Hippocampal formation (tissue), 2 donors: ENCODE measurements at places on chromosomes 3 and 15.

GRCh38 chr3:12246497-12247163, 42.2 kb upstream of the PPARG start:
- no peak for DNase-seq

DNA sequence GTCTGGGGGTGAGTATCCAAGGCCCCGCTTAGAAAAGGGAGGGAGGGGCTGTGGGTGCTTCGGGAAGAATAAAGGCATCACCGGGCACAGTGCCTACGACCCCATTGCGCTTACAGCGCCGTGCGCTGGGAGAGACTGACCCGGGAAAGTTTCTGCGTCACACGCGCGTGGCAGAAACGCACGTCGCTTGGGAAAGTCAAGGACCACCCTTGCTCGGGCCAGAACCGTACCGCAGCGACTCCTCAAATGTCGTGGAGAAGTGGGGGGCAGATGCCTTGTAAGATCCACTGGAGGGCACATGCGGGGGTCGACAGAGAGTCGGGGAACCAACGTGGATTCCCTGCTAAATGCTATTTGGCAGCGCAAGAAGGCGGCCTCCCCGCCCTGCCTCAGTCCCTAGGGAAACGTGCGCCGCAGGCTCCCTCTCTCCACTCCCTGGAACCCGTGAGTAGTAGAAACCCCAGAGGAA, 2.4 kb downstream of the ADAMTS9 start:
- DNase-seq: no peak

GRCh38 chr15:61198722-61199121, 30.4 kb downstream of the RORA start:
- no peak for DNase-seq

DNA sequence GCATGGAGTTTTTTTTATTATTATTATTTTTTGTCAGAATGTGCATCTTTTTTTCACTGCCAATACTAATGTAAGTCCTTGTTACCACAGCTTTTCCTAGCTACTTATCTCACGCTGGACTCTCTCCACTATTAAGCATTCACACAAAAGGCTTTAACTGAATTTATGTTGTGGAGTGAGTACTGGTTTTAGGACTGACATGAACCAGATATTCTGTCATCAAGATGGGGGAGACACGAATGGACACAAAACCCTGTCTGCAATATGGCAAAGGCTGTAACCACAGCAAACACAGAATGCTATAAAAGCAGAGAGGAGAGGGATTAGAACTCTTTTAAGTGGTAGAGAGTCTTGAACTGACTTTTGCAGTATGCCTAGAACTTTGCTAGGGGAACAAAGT, 592.2 kb upstream of the TBL1XR1 start:
- DNase-seq: no peak

DNA sequence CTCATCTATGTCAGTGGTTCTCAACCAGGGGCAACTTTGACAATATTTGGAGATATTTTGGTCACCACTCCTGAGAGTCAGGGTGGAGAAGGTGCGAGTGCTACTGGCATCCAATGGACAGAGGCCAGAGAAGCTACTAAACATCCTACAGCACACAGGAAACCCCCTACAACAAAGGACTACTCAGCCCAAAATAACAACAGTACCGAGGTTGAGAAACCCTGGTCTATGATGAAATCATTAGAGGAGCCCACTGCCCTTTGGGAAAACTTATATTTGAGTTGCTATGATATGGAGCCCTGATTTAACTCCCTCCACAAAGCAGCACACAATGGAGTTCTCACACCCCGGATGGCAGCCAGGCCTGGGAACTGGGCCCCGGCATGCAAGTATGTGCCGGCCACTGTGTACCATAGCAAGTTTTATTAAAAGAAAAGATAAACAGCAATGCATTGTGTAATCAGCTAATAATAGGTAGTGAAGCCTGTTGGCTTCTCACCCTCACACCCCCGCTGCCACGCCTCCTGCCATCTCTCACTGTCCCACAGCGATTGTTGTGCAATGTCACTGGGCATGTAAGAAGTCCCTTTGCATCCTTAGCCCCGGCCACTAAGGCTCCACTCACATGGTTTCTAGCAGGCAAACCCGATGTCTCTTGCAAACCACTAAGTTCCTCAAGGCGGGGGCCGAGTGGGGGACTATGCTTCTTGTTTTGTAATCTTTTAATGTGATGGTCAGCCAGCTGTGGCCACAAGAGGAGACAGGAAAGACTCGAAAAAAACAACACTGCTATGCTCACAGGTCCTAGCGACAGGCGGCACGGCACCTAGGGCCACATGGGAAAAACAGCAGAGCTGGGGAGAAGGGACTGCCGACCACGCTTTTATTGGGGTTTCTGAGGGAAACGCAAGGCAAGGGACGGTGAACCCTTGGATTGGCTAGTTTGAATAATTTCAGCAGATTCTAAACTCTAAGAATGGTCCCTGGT, 110.0 kb downstream of the AQP9 start:
- DNase-seq: peak; percentile 44

- DNase-seq: no peak
Observed at GRCh38 chr15:93341164-93341563, 252.2 kb upstream of the RGMA start.

GRCh38 chr3:183697610-183698317, at the start of gene YEATS2:
YEATS2 (plus strand) TSS chr3:183697797; CDS start chr3:183715163, 17,366 bp downstream.
- DNase-seq: peak; percentile 57

DNA sequence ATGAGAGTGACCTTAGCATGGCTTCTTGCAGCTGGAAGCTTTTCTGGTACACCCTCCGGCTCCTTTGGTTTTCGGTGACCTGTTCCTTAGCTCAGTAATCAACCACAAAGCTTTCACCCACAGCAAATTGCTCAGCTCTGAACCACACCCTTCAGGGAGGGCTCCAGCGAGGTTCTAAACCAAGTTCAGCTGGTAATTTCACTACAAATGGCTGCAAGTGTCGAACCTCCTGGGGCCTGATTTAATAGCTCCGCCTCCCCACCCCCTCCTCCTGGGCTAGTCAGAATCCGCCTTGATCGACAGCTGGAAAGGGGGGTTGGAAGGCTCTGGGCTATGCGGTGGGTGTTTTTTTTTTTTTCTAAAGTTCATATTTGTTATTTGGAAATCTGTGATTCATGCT, 150.9 kb upstream of the MCTP2 start:
- no peak for DNase-seq

DNA sequence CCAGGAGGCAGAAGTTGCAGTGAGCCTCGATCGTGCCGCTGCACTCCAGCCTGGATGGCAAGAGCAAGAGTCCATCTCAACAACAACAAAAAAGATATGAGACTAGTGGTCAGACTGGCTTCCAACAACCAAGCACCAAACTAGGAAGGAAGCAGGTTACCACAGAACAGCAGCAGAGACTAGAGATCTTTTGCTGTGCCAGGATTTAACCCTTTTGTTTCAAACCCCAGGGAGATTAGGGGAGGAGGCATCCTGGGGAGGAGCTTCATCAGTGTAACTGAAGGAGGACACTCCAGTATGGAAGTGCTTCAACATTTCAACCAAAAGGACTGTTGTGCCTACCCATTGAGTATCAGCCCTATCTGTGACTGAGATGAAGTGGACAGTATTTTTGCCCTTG, 240.3 kb downstream of the ZIC1 start:
- no peak for DNase-seq

DNA sequence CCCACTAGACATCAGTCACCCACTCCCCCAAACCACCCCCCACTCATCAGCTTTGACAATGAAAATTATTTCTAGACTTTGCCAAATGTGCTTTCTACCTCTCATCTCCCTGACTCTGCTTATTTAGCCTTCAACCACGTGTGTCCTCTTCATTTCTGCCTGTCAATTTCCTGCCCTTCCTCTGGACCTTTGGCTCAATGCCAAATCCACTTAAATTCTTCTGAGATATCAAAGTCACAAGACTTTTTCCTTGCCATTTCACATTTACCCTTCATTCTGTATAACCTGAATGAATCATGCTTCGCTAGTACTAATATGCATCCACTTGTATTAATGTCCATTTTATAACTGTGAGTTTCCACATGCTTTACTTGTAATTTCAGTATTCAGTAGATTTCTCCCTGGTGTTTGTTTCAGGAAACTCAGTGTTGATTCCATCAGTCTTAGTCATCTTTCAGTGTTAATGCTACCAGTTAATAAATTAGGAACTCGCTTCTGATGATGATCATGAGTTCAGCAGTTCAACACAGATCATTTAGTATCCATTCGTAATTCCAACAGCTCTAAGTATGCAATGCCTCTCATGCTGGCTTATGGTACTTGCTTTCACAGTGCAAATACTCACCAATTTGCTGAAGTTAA, 128.2 kb upstream of the OSTN start:
- no peak for DNase-seq

- no peak for DNase-seq
Observed at GRCh38 chr3:107325446-107325845, 51.8 kb upstream of the CCDC54 start.

DNA sequence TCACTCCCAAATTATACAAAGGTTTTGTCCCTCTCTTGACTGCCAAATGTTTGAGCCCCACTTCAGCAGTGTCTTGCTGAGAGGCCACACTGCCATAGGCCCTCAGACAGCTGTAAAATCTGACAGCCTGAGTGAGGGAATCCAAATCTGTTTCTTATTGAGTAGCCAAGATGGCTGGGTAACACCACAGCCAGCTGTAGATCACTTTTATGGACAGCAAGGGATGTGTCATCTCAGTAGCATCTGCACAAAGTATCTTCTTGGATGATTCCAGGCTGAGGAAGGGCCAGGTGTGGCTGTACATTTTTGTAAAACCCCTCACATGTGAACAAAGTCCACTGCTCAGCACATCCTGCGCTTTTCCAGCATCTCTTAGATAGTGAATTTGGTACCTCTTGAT, 237.0 kb upstream of the LRTM1 start:
- no peak for DNase-seq

DNA sequence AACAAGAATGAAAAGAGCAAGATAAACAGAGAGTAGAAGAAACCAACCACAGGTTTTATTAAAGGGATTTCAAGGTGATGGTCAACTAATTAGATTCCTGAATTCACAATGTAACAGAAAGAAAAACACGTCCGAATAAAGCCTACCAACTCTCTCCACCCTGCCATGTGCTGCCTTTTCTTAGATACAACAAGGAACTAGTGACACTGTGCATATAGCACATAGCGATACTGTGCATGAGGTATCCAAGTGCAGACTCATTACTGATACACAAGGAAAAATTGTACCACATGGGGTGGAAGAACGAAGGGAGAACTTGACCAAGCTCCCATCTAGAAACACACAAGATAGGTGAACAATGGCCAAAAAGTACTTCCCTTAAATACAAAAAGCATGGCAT, 154.6 kb downstream of the MAGI1 start:
- no peak for DNase-seq

GRCh38 chr3:31275038-31275572, 257.6 kb upstream of the STT3B start:
- no peak for DNase-seq

DNA sequence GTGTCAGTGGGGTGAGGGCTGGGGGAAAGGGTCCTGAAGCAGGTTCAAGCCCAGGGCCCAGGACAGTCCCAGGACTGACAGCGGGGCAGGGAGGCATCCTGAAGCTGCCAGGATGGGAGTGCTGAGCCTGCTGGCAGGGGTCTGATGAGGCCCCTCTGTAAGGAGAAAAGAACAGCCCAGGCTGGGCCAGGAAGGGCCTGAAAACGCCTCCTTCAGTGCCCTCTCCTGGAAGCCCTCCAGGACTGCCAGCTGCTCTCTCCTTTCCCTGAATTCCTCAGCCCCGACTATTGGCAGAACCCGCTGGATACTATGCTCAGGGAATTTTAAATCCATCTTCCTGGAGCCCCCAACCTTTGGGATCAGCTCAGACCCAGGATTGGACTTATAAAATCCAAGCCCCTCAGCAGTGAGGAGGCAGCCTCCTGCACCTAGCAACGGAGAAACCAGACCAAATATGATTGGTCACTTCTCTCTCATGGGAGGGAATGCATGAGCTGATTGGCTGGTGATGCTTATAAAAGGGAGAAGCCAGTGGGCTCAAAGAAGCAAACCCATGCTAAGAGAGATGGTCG, 203.5 kb upstream of the LINGO1 start:
- DNase-seq: no peak

- DNase-seq: no peak
Observed at GRCh38 chr15:101237251-101237650, 14.6 kb downstream of the CHSY1 start.

DNA sequence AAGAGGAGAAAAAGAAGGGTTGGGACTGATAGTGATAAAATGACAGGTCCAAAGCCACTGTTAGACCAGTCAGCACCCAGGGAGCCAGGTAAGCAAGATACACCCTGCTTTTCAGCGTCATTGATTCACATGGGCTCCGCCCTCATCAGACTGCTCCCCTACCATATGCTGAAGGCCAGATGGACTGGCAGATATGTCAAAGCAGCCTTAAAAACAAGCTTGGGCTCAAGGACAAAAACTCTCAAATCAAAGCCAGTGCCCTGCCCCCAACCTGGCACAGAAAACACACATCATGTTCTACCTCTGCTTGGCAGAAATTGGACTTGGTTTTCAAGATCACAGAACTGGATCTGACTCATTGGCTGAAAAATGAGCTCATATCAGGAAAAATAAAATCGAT, 33.4 kb downstream of the SH3BP5 start:
- no peak for DNase-seq

DNA sequence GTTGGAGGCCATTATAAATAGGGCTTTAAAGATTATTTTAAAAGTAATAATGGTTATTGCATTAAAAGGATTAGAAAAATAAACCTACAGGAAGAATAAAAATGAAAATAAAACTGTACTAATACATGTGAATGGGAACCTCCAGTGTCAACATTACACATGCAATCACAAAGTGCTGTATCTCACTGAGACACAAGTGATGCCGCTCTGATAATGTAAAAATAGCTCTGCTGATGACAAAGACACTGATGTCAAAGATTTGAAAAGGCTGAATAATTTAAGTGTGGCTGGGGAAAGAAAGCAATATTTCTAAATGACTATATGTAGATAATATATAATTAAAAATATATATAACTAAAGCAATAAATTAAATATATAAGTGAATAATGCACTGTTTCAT, 129.1 kb upstream of the RAP2B start:
- no peak for DNase-seq

DNA sequence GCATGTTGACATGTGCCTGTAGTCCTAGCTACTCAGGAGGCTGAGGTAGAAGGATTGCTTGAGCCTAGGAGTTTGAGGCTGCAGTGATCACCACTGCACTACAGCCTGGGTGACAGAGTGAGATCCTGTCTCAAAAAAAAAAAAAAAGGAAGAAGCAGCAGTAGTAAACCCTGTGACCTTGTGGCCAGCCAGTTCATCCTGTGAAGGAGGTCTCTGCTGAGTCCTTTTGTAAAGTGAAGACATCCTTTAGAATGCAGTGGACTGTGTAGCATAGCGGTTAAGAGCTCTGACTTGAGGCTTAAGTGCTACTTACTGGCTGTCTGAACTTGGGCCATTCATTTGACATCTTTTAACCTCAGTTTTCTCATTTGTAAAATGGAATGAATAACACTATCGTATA, 8.3 kb downstream of the EXOSC7 start:
- no peak for DNase-seq

- no peak for DNase-seq
Observed at GRCh38 chr3:159886050-159886449, 102.6 kb upstream of the IL12A start.

GRCh38 chr3:187880851-187881250, 135.6 kb upstream of the BCL6 start:
- no peak for DNase-seq
